ENCODE measurements at places on chromosomes 1 and 21.

GRCh38 chr1:10779201-10779600 is 17.2 kb downstream of the CASZ1 start:
- no peak for DNase-seq

DNA sequence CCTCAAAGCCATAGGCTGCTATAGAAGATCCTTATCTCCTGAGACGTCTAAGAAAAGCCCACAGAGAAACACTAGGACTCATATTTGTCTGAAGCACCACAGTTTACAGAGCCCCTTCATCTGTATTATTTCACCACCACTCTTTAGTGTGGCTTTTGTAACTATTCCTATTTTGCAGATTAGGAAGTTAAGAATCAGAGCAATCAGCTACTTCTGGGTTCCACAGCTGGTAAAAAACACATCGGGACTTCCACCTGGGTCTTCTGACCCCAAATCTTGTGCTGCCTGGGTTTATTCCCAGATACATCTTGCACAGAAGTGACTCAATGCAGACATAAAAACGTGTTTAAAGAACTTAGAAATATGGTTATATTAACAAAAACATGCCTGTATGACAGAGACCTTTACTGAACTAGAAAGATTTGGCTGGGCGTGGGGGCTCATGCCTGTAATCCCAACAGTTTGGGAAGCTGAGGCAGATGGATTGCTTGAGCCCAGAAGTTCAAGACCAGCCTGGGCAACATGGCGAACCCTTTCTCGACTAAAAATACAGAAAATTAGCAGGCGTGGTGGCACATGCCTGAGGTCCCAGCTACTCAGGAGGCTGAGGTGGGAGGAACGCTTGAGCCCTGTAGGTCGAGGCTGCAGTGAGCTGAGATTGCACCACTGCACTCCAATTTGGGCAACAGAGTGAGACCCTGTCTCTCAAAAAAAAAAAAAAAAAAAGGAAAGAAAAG is 40.9 kb downstream of the ELK4 start:
- no peak for DNase-seq

- DNase-seq: no peak
These were observed 11.6 kb upstream of the PCP4 start for GRCh38 chr21:39855595-39855994.

DNA sequence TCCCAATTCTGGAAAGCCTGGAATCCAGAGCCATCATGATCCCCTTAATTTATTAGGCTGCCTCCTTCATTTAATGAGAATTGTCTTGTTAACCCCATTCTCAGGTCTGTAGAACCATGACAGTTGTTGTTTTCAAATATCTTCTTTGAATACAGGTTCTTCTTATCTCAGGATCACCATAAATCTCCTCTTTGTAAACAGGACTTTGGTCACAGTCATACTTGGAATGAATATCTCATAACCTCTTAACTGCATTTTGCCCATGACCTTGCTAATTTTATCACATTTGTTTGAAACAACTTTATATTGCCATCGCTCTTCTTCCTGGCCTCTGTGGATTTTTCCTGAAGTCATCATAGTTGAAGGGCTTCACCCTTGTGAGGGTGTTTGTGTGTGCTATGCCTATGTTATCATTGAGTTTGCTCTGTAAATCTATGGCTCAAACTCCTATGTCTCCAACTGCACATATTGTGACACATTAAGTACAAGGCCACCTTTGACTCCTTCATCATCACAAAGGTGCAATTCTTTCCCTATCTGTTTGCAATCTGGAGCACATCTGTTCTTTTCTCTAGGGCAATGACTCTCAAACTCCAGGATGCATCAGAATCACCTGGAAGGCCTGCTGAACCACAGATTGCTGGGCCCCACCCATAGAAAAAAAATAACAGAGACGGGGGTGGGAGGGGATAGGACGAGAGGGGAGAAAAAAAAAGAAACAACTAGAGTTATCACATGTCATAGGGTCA is 54.2 kb downstream of the FCRL5 start:
- no peak for DNase-seq

GRCh38 chr1:94542088-94542870 is 720 bp upstream of the F3 start:
- peak; percentile 47 for DNase-seq

DNA sequence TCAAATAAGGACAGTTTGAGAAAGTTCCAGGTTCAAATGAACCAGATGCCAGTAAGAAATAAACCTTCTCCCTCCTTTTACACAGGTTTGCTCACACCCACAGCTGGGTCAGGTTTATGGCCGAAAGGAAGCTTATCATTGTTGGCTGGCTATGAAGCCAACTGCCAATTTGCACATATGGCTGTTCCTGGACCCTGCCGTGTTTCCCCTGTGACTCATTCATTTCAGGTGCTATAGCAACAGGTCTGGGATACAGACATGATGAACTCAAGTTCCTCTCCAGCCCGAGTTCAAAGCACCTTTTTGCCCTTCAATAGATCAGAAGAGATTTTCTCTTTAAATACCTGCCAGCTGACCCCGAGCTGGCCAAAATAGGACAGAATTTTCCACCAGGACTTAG is 134.4 kb upstream of the SMYD2 start:
- DNase-seq: no peak

DNA sequence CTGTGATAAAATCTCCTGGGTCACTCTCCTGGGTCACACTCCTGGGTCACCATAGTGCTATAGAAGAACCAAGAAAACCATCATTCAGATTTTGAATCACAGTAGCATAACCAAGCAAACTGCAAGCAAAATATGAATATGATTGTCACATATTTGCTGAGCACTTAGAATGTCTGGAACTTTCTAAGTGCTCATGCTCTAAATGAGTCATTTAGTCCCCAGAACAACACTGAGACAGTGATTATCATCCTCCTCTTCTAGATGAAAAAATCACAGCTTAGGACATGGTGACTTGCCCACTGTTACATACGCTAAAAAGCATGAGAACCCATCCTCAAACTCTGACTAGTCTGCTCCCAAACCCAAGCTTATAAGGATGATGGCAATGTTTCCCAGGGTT is 39.5 kb upstream of the DDAH1 start:
- DNase-seq: no peak
